Thymus (tissue), 14 donors: ENCODE measurements at places on chromosomes 7 and 10.

- no peak for DNase-seq
These were observed 26.0 kb upstream of the PCDH15 start for GRCh38 chr10:54826994-54827560.

- DNase-seq, result no peak
These were observed 69.6 kb upstream of the PDCD4 start for GRCh38 chr10:110802090-110802489.

- no peak for DNase-seq
These were observed 36.6 kb upstream of the ZMIZ2 start for GRCh38 chr7:44712012-44712411.

GRCh38 chr10:77361831-77362230, 275.8 kb downstream of the KCNMA1 start:
- no peak for DNase-seq
